ENCODE measurements at places on chromosomes 5 and 9.
A peak's percentile ranks its signal among the peaks of the same experiment; 100 is the strongest.

- DNase-seq = no peak
These were observed 207.0 kb downstream of the MEF2C start for GRCh38 chr5:88675708-88676636.

- DNase-seq = no peak
These were observed 54.1 kb downstream of the AMBP start for GRCh38 chr9:114023961-114024360.

DNA sequence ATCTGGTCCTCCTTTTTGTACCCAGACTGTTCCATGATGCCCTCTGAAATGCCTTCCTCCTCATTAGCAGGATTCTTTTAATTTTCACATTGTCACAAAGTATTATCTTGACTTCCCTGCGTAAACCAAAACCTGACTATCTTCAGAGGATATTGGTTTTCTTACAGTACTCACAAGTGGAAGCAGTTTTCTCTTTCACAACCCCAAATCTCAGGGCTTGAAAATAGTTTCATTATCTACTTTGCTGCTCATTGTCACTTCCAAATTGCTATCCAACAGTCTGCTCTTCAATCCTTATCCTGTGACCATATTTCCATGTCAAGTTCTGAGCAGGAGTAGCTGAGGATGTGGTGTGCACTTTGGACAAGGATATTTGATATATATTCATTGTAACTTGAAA is 324.1 kb downstream of the FAM170A start:
- DNase-seq = no peak

GRCh38 chr9:124793015-124793541 is 16.1 kb downstream of the OLFML2A start:
- DNase-seq = no peak

DNA sequence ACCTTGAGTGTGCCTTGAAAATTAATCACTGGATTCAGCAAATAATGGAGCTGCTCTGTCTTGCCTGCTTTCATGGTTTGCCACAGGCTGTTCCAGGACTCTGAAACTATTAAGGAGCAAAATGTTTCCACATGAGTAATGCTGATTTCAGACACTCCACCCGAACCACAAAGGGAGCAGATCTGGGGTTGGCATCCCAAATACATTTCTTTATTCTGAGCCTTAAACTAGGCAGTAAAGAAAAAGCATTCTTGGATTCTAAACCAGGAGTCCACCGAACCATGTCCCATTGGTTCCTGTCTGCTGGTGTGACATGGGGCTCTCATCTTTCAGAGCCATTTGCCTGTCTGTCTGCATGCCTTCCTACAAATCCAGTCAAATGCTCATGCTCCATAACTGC is 10.1 kb upstream of the C1QTNF3 start:
- no peak for DNase-seq

DNA sequence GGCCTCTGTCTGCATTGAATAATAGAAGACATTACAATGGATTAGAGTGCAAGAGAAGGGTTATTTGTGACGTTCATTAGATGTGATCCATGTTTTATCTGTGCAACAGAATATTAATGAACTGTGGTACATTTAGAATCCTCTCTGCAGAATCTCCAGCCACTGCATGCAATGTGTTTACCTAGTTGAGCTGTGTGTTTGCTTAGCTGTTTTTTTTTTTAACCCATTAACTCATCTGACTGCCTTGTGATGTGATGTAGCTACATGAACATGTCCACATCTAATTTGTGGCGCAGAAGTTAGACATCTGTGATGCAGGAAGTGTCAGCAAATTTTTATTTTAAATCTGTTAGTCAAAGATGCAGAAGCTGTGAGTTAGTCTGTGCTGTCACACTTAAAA is 236.9 kb downstream of the CD180 start:
- no peak for DNase-seq

- DNase-seq = no peak
These were observed 202.2 kb downstream of the ARL15 start for GRCh38 chr5:54108136-54108535.

DNA sequence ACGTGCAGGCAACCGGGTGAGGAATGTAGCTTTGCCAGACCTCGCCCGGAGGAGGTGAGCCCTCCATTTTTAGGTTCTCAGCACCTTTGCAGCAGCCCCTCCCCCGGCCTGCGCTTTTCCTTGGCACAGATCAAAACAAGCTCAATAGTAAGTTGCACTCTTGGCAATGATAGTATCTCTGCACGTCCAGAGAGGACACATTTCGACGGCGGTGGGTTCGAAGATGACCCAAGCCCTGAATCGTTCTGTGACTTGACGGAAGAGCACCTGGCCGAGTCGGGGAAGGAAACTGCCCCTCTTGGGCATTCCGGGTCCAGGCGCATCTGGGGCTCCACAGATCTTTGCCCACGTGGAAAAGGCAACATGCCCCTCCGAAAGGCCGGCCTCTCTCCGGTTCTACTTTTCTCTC is 904 bp downstream of the GDNF start:
- no peak for DNase-seq

DNA sequence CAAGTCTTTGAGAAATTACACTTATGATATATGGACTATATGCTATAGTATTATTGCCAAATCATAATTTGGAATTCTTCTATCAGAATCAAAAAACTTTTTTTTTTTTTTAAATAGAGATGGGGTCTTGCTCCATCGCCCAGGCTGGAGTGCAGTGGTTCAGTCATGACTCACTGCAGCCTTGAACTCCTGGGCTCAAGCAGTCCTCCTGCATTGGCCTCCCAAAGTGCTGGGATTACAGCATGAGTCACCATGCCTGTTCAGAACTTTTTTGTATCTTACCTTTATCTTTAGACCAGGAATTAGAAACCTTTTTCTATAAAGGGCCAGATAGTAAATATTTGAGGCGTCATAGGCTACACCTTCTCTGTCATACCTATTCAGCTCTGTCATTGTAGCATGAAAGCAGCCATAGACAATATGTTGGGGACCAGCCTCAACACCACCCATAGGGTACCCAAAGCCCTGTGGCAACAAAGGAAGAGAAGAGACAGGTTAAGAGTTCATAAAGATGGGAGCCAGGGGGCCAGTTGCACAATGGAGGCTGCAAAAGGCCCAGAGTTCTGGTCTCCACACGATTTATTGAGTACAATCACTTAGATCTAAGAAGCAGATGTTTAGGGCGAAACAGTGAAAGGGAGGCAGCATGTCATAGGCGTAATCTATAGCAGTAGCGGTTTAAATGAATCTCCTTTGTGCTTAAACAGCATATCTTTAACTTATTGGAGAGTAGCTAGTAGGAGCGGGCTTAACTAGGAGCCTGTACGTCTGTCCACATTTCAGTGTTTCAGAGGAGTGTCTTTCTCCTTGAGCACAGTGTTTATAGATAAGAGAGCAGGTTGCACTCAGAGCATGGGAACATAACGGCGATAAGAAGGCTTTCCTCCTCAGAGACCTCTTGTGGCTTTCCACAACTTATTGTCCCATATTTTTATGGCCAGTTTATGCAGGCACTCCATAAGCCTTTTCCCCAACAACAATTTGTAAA is 12.5 kb downstream of the ECM2 start:
- DNase-seq = no peak

- no peak for DNase-seq
These were observed 280.5 kb downstream of the ICE1 start for GRCh38 chr5:5702934-5703333.

- no peak for DNase-seq
These were observed 77.9 kb downstream of the ANXA1 start for GRCh38 chr9:73229543-73229942.

DNA sequence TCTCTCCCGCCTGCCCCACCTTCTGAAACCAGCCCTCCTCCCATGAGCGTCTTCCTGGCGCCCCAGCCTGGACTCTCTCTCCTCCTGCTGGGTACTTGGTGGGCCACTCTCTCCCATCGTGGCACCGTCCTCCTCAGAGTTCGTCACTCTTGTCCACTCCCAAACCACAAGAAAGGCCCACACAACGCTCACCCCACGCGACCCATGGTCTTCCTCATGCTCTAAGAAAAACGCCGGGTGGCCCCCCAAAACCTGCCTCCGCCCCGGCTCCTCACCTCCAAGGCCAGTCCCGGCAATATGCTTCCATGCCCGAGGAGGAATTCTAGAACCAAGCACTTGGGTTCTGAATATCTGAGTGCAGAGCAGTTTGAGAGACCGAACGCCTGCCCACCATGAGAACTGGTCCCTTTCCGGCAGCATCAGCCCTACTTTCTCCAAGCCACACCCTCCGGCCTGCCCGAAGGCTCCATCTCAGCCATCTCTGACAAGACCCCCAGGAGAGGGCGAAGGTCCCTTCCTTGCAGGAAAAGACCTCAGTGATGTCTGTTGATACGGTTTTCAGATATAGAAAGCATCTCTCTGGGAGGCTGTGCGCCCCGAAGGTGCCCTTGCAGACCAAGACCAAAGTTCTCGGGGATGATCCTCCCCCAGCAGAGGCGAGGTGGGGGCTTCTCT is 15.0 kb downstream of the SLC6A3 start:
- no peak for DNase-seq

DNA sequence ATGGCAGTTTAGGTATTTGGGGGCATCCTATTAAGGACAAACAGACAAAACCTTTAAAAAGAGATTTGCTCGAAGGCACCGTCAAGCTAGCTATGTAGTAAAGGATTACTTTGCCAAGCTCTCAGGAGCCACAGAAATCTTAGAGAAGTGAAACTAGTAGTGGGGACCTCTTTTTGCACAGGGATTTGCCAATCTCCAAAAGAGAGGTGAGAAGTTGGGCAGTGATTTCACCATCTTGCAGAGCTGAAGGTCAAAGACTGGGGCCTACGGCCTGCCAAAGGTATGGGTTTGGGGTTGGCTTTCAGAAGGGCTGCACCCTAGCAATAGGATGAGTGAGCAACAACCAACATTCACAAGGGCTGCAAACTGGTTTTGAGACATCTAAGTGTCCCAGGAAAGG is 1.6 kb upstream of the FCN1 start:
- peak; percentile 78 for DNase-seq

- DNase-seq = no peak
These were observed 30.3 kb downstream of the CSF1R start for GRCh38 chr5:150056075-150056443.

GRCh38 chr9:91085517-91086291 is 276.0 kb downstream of the AUH start:
- peak; percentile 88 for DNase-seq

DNA sequence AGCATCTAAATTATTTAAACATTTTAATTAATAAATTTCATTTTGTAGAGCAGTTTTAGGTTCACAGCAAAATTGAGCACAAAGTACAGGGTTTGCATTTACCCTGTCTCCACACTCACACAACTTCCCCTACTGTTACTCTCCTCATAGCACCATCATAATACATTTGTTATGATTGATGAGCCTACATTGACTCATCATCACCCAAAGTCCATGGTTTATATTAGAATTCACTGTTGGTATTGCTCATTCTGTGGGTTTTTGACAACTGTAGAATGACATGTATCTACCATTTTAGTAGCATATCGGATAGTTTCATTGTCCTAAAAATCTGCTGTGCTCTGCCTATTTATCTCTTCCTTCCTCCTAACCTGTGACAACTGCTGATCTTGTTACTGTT is 411.1 kb upstream of the MPDZ start:
- no peak for DNase-seq

DNA sequence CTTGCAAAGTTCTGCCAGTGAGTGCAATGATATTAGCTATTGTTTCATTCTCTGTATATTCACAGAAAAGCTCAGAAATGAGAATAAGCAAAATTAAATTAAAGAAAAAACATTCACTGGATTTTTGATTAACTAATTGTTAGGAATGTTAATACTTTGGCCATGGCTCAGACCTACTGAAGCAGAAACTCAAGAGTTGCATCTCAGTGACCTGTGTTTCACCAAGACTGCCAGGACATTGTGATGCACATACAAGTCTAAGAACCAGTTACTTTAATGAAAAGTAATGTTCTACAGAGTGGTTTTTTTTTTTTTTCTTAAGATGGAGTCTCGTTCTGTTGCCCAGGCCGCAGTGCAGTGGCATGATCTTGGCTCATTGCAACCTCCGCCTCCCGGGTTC is 464.9 kb upstream of the NMUR2 start:
- no peak for DNase-seq

GRCh38 chr5:109619606-109620005 is 70.1 kb upstream of the MAN2A1 start:
- DNase-seq = no peak

- DNase-seq = no peak
These were observed 211.6 kb downstream of the SYK start for GRCh38 chr9:91012933-91013841.

GRCh38 chr5:137199966-137200365 is 299.2 kb downstream of the SPOCK1 start:
- no peak for DNase-seq

GRCh38 chr5:146336197-146336596 is 2.4 kb upstream of the POU4F3 start:
- DNase-seq = no peak

DNA sequence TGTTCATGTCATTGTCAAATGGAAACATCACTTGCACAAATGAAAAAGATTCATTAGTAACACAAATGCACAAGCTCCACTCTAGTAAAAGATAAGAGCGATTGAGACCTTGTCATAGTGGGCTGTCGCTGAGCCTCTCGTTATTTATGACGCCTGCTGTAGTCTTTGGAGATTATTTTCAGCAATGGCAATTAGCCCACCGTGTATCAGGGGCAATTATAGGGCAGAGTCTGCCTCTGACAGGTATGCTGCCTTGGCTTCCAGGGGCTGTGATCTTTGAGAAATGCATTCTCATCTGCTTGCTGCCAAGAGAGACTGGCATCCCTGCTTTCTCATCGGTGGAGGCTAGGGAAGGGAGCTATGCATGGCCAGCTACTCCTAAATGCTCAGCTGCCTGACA is 426.8 kb upstream of the CLINT1 start:
- no peak for DNase-seq

GRCh38 chr9:34994260-34994899 is 4.8 kb downstream of the DNAJB5 start:
- DNase-seq = no peak

DNA sequence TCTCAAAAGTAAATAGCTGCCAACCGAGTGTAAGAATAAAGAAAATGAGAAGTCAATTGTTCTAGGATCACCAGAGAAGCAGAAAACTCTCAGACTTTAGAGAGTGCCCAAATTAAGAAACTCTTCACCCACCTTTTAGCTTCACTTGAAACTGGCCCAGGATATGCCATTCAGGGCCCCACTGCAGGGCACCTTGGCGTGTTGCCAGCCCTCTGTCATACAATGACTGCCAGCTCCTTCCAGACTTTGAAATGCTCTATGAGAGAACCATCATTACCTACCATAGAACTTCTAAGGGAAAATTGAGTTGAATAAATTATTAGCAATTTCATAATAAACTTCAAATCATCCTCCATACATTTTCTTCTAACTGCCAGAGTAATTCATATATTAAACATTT is 240.5 kb downstream of the CETN3 start:
- no peak for DNase-seq

- no peak for DNase-seq
These were observed at the start of gene ZNF454 for GRCh38 chr5:178940569-178941360. Gene ZNF454 (plus strand): TSS chr5:178941198. CDS start chr5:178942792, 1,594 bp downstream.

GRCh38 chr9:136198605-136199083 is 6.3 kb downstream of the LHX3 start:
- peak; percentile 10 for DNase-seq

DNA sequence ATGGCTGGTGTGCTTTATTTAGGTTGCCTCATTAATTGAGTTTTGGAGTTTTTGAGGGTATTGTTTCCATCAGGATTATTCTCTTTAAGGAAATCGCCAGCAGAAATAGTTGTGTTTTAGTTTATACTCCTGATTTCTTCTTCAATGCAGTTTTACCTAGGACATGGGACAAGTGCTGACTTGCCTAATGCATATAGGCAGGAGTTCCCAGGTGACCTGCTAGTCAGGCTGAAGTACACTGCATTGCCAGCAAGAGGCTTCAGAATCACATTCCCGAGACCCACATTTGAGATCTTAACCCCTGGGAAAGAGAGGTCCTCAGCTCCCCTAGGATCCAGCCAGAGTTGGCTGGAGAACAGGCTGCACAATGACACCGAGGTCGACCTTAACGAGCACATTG is 1.5 kb upstream of the OR1N2 start:
- no peak for DNase-seq
